ENCODE measurements at places on chromosomes 4 and X.

- DNase-seq = no peak
These were observed 2.8 kb upstream of the GSX2 start for GRCh38 chr4:54097152-54097551.

DNA sequence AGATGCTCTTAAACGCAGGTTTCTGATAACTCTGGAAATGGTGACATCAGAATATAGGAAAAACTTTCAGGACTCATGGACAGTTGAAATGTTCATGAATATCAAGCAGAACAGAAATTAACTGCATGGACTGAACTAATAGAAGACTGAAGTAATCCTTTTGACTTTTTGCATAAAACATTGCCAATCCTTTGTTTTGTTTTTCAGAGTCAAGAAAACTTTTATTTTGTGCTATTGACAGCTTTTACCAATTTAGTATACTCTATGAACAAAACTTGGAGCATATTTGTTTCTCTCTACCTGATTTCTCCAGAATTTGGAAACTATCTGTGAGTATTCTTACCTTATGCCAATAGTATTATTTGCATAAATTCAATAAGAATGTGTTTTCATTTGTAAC lies 61.2 kb upstream of the HMX1 start:
- no peak for DNase-seq

DNA sequence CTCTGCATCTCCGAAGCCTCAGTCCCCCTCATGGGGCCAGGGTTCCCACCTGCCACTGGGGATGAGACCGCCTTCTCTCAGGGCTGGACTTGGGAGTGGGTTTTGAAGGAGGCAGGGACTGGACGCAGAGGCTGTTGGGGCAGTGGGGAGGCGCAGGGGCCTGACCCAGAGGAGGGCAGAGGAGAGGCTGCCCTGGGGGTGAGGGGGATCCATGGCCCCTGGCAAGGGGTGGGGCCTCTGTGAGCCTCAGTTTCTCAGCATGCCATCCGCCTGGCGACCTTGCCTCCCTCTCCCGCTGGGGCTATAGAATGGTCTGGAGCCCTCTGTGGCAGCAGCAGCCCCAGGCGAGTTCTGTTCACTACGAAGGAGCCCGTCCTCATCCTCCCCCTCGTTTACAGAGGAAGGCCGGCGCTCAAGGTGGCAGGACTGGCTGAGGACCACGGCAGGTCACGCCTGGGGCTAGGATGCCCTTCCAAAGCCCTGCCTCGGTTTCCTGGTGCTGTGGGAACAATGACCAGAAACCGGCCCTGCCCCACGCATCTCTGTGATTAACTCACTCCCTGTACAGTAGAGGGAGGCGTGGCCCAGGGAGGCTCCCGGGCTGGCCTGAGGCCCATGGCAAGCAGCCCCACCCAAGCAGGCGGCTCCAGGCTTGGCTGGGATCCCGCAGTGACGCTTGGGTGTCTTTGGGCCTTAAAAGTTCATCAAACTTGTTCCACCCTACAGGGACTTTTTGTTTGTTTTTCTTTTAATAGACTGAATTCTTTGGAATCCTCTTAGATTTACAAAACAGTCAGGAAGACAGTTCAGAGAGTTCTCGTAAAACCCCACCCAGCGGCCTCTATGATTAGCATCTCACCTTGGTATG lies 16.0 kb upstream of the SH3TC1 start:
- no peak for DNase-seq

- DNase-seq = no peak
These were observed 51.0 kb downstream of the PPP2R2C start for GRCh38 chr4:6421397-6421796.

GRCh38 chr4:60897415-60897814 lies 302.7 kb upstream of the ADGRL3 start:
- DNase-seq = no peak

Data from islet precursor cell (in vitro differentiated cells).